Cerebellum (tissue), 4 donors: ENCODE measurements at places on chromosomes 13 and 19. TPM values are rescaled to one million over a fixed set of nuclear protein-coding genes. Genes with fewer than 3 reads are reported as not detected.

- DNase-seq, result no peak
Observed at GRCh38 chr19:50648659-50649058, 586 bp upstream of the C19orf81 start.

DNA sequence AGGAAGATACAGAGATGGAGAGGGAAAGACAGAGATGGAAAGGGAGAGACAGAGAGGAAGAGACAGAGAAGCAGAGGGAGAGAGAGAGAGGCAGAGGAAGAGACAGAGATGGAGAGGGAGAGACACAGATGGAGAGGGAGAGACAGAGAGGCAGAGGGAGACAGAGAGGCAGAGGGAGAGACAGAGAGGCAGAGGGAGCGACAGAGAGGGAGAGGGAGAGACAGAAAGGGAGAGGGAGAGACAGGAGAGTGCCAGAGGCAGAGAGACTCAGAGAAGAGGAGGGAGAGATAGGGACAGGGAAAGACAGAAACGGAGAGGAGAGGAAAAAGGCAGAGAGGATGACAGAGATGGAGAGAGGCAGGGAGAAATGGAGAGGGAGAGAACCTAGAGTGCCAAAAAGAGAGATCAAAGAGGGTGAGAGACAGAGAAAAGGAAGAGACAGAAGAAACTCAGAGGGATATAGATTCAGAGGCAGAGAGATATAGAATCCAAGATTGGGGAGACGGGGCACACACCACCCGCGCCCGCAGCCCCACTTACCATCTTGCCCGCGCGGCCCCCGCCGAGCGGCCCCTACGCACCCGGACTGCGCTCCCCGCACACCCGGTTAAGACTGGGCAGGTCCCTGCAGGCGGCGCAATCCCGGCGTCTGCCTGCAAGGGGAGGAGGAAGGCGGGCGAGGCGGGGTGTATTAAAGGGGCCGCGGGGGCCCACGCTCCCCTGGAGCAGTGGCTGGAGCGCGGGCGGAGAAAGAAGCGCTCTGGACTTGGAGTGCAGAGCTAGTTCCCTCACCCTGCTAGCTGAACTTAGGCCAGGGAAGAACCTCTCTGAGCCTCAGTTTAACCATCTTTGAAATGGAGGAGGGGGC lies 10.7 kb downstream of the TM6SF2 start:
- no peak for DNase-seq

DNA sequence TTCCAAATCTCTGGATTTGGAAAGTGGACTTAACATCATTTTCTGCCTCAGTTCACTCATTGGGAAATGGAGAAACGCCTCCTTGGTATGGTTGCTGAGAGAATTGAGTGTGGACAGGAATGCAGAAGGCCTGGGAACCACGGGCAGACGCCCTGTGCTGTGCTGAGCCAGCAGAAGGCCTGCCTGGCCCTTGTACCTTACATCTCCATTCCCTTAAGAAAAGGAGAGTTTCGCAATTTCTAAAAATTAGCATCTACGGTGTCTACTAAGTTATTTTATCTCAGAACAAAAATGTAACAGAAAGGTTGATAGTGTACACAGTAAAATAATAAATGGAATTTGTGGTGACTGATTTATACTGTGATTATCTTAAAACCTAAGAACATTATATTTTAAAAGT lies 78.7 kb downstream of the IPO5 start:
- DNase-seq, result no peak

- DNase-seq, result no peak
Observed at GRCh38 chr13:67946131-67946530, 716.0 kb upstream of the PCDH9 start.

DNA sequence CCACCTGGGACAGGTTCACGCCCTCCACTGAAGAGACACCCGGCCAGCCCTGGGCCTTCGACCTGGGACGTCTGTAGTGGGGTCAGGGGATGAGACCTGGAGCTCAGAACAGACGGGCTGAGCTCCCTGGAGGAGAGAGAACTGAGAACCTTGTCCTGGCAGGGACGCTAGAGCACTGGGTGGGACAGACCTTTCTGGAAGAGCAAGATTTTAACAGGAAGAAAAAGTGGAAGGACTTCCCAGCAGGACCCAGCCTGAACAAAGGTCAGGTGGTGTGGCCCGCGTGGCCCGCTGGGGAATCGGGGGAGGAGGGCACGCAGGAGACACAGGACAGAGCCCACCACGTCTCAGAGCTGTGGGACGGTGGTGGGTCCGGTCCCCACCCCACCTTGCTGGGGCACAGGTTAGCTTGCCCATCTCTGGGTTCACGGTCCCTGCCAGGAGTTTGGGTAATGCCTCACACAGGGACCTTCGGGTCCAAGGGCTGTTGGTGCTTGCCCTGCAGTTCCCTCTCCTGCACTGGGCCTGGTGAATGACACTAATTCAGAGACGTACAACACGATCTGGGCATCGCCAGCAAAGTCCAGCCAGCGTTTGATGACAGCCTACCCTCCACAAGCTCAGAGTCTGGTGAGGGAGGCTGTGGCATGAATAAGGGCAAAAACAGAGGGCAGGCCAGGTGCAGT lies 1.2 kb upstream of the EFNA2 start:
- no peak for DNase-seq

DNA sequence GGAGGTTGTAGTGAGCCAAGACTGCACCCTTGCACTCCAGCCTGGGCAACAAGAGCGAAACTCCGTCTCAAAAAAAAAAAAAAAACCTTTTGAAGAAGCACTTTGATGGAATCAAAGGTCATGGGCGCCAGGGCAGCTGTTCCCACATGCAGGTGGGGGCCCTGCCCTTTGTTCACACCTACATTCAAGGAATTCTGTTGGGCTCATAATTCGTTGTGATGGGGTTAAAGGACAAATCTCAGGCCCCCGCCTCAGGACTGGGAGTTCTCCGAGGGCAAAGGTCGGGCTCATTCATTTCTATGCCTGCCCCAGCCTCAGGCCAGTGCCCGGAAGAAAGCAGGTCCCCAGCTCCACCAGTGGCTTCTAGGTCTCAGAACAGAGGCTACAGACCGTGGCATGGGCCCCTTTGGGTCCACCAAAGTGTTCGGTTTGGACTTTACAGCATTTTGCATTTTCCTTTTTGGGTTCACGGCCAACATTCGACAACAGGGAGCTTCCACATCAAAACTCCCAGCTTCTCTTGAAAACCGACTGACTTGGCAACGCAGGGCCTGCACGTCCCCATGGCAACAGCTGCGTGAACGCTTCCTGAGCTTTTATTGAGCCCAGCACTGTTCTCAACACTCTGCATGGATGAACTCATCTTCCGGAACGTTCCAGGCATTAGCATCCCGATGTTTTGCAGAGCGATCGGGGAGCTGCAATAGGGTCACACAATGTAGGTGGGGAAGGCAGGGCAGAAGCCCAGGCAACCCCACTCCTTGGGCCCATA lies 10.1 kb upstream of the GTF2F1 start:
- peak; percentile 79 for DNase-seq

DNA sequence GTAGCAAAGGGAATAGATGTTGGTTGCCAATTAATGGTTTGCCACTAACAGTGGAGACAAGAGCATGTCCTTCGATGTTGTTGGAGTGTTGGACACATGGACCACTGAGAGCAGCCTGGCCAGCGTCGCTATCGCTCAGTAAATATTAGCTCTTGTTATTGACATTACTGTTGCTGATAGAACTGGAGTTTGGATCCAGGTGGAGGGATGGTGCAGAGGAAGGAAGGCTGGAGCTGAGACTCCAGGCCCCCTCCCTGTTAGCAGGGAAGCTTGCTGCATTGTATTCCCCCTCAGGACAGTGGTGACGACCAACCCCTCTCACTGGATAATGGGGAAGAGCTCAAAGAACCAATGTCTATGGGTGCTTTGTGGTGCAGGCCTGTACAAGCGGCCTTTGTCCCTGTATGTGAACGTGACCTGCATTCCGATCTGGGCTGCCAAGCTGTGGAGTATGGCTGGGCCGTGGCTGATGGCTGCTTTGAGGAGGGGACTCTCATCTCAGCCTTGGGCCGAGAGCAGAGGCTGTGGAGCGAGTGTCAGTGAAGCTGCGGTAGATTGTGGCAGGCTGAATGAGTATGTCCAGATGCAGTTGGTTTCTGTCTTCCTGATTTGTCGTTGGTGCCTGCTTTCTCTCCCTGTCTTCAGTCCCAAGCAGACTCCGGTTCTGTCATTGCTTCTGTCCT lies 7.0 kb downstream of the CLASRP start:
- DNase-seq, result no peak

Gene ZNF225
- total RNA-seq, result 9.8 TPM

Gene ZNF627
- total RNA-seq, result 57.4 TPM

Gene KANK3
- total RNA-seq, result 4.5 TPM
